ENCODE measurements at places on chromosomes 1 and 21. TPM values are rescaled to one million over a fixed set of nuclear protein-coding genes. Genes with fewer than 3 reads are reported as not detected.

- no peak for DNase-seq
Measured at GRCh38 chr1:45501505-45501859, 1.4 kb downstream of the MMACHC start.

The ESPN gene
- not detected for total RNA-seq

DNA sequence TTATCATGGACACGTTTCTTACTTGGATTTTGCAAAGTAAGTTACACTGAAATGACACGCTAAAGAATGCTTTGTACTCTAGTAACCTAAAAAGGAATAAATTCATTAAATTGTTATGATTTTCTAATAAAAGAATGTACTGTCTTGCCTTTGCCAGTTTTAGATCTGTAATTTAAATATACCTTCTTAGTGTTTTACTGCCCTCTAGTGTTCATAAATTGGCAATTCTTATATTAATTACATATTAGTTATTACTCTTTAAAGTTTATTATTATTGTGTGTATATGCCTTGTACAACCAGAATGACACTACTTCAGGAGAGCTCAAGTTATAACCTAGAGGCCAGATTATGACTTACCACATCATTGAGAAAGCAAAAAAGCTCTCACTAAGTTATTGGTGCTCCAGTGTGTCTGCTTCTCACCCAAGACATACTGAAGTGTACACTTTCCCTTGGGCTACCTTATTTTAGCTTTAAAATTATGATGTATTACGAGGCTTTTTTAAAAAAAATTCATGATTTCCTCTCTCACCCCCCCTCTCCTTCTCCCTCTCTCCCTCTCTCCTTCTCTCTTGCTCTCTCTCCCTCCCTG, 169.9 kb downstream of the HS2ST1 start:
- DNase-seq = peak; percentile 74

The AVPR1B gene
- total RNA-seq = not detected

- DNase-seq = no peak
Measured at GRCh38 chr1:63936276-63936675, 162.5 kb downstream of the ROR1 start.

DNA sequence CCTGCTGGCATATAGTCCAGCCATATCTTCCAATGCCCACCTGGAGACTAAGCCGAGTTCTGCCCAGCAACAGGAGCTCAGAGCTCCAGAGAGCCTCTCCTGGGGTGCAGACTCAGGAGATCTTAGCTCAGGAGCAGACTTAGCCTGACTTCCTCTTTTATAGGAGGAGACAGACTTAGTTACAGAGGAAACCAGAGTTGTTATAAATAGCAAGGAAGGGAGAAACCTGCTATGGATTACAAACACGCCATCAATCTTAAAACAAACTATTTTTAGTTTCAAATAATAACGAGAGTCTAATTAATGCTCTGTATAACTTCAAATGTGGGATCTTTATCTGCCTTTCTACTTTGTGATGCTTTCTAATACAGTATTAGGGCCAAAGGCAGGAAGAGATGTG, 3.3 kb upstream of the KIF21B start:
- no peak for DNase-seq

- DNase-seq = peak; percentile 9
Measured at GRCh38 chr1:9589719-9590157, 1.0 kb downstream of the TMEM201 start.

The PTPRF gene
- 23.6 TPM for total RNA-seq

The AMY2B gene
- 17.1 TPM for total RNA-seq

GRCh38 chr1:224435318-224435763, 744 bp upstream of the WDR26 start:
- DNase-seq = peak; percentile 86

DNA sequence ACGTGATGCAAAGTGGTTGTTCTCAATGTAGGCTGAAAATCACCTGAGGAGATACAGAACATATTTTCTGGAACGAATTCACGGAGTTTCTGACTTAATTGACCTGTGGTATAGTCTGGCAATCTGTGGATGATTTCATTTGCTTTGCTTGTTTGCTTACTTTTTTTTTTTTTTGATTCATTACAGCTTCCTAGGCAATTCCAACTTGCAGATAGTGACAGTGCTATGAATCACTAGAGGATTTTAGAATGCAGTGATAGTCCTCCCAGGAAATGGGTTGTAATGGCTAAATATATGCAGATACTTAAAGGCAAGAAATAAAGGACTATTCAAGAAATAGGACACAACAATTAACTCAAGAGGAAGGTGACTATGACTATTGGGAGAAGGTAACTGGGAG, 1378.1 kb upstream of the PRMT6 start:
- no peak for DNase-seq

The SPTA1 gene
- 1.2 TPM for total RNA-seq

The PRUNE1 gene
- total RNA-seq = 10.8 TPM

The GPR52 gene
- 2.9 TPM for total RNA-seq

GRCh38 chr21:46393941-46394594, 64.6 kb upstream of the DIP2A start:
- no peak for DNase-seq

GRCh38 chr1:224565611-224566406, 50.3 kb upstream of the CNIH3 start:
- DNase-seq = no peak

The TEDDM1 gene
- not detected for total RNA-seq

- peak; percentile 28 for DNase-seq
Measured at GRCh38 chr1:221162352-221162751, 283.1 kb downstream of the HLX start.

The SPATA21 gene
- not detected for total RNA-seq

DNA sequence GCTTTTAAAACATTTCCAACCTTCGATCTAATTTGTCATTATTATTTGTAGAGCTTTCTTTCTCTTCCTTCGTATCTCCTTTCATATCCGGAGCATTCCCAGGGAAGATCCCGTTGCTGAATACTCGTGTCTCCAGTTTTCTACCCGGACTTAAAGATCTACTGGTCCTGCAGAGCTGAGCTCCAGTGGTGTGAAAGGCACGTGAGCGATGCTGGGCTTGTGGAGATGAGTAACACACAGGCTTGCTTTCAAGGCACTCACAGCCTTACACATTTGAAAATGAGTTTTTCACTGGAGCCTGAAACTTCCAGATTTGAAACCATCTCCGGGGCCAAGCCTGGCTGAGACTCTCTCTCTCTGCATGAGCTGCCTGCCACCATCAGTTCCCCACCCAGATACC, 428.3 kb downstream of the KIF26B start:
- DNase-seq = no peak

GRCh38 chr1:221289103-221289502, 409.9 kb downstream of the HLX start:
- no peak for DNase-seq

GRCh38 chr1:224959115-224959514, 29.6 kb downstream of the DNAH14 start:
- DNase-seq = no peak

DNA sequence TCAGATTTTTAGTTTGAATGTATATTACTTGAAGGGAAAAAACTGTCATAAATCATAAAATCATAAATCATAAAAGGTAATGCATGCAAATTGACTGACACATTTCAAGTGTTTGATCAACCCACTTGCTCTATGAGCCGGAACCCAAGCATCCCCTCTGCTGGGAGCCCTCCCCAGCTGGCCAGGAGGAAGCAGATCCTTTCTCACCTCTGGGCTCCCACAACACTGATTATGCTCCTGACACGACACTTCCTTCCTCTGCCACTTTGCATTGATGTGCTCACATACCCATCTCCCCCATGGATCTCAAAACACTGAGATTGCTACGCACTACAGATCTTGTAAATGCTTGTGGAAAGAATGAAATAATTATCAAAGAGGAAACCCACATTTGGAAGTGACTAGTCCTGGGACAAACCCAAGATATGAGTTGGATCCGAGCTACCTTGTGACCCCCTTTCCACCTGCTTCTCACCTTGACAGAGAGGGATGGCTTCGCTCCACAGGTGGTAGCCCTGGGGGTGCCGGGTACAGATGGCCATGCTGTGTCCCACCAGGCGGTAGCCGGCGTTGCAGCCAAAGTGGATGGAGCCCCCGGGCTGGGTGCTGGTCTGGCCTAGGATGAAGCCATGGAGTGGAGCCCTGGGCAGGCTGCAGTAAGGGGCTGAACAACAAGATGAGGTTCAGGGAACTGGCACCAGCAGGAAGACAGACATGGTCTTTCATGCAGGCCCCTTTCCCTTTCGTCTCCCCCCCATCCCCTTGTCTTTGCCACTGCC, 104.6 kb downstream of the ZSCAN20 start:
- DNase-seq = no peak

- peak; percentile 79 for DNase-seq
Measured at GRCh38 chr1:234658138-234658537, 48.2 kb upstream of the IRF2BP2 start.

- no peak for DNase-seq
Measured at GRCh38 chr1:224605482-224606181, 10.5 kb upstream of the CNIH3 start.

The HUNK gene
- 0.45 TPM for total RNA-seq

- no peak for DNase-seq
Measured at GRCh38 chr1:246651012-246651695, 73.1 kb upstream of the SCCPDH start.

- DNase-seq = peak; percentile 95
Measured at GRCh38 chr1:207890136-207890738, 20.7 kb downstream of the CD34 start.

DNA sequence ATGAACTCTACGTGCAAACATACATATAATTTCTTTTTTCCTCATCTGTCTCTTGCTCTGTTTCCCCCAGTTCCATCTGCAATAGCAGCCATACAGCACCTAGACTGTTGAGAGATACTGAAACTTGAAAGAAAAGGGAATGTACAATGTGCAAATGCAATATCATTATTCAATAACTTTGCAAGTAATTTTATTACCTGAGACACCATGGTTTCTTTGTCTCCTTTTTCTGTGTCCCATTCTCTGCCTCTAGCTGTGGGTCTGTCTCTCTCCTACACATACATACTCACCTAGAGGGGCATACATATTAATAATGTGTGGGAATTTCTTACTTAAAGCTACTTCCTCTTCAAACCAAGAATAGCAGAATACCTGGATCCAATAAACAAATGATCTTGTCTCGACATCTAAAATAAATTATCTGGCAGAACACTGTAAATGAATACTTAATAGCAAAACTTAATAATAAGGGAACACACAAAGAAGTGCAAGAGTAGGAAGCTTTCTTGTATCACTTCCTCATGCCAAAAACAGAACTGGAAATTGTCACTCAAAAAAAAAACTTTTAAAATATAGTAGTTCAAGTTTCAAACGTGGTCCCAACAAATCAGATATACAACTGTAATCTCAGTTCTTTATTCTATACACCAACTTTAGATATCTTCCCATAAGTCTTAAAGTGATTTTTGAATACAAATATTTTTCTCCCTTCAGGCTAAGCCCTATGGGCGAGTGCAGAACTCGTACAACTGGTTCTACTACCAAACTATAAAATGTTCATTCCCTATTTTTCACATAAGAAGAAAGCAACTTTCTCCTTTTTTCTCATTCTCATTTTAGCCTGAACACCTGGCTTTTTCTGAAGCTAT, 194.6 kb downstream of the NRIP1 start:
- DNase-seq = no peak

The LRRC3 gene
- total RNA-seq = 0.45 TPM

The CRB1 gene
- total RNA-seq = 0.09 TPM

DNA sequence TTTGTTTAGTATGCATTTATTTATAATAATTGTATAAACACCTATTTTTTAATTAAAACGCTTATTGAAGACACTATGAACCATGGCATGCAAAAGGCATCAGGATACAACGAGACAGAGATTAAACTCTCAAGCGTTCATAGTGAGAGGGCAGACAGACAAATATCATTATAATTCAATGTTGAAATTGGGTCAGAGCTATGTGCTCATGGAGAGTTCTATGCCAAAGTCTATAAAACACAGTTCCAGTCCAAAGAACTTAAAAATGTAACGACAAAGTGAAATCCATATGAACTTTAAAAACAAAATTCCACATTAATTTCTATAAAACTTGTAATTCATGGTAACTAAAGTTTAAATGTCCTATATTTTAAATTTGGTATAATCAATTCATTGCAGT, 724.0 kb downstream of the LTN1 start:
- no peak for DNase-seq

GRCh38 chr1:11893907-11894251, 32.3 kb downstream of the KIAA2013 start:
- peak; percentile 34 for DNase-seq

GRCh38 chr1:218660678-218661053, 315.5 kb downstream of the TGFB2 start:
- peak; percentile 77 for DNase-seq

The RUNX1 gene
- 63.5 TPM for total RNA-seq

The TACSTD2 gene
- total RNA-seq = 0.36 TPM

The CD1E gene
- not detected for total RNA-seq

DNA sequence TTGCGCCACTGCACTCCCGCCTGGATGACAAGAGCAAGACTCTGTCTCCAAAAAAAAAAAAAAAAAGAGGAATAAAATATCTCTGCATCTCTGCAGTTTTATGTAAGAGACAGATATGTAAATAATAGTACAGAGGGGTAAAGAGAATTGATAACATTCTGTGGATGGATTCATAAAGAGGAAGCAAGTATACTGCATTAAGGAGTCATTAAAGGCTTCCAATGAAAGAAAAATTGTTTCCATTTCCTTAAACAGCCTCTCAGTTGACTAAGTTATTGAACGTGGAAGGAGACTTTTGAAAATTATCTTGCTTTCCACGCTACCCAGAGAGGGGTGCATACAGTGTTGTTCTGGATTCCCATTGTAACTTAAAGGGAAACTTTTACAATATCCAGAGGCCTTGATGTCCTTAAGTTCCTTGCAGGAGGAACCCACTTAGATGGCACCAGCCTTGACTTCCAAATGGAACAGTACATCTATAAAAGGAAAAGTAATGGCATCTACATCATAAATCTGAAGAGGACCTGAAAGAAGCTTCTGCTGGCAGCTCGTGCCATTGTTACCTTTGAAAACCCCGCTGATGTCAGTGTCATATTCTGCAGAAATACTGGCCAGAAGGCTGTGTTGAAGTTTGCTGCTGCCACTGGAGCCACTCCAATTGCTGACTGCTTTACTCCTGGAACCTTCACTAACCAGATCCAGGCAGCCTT, 13.8 kb downstream of the CEP350 start:
- DNase-seq = no peak

- DNase-seq = peak; percentile 88
Measured at GRCh38 chr1:216464489-216464888, 41.2 kb upstream of the USH2A start.

- no peak for DNase-seq
Measured at GRCh38 chr1:177210071-177210470, 39.3 kb downstream of the BRINP2 start.

The NTRK1 gene
- 0.09 TPM for total RNA-seq

GRCh38 chr21:17726047-17726829, 92.9 kb downstream of the C21orf91 start:
- no peak for DNase-seq

DNA sequence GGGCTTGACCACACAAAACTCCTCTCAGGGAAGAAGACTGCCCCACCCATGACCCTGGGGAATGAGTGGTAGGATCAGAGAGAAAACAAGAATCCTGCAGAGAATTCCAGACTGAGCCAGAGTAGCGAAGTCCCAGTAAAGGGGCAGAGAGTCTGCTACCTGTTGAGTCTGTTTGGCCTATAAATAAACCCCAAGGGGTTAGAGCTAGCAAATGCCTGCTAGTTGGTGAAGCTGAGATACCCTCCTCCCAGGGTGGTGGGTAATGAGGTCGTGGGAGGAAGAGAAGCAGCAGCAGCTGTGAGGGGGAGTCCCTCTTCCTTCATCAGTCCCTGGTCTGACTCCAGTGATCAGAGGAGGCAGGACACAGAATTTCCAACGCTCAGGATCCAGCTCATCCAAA, 2.5 kb downstream of the TRAF3IP3 start:
- no peak for DNase-seq

The CFHR2 gene
- total RNA-seq = not detected
